Activated gamma-delta T cell treated with Interleukin-2 at 50 U/mL for 16 hours (primary cell): ENCODE measurements at places on chromosomes 6 and 20.

- DNase-seq: no peak
These were observed 8.2 kb downstream of the ZNF318 start for GRCh38 chr6:43361269-43361668.

GRCh38 chr6:110422444-110422822, 7.1 kb upstream of the DDO start:
- no peak for DNase-seq

- DNase-seq: no peak
These were observed 829.4 kb downstream of the EPHA7 start for GRCh38 chr6:92589996-92590395.

GRCh38 chr20:34085544-34086040, 26.5 kb downstream of the EIF2S2 start:
- DNase-seq: no peak

DNA sequence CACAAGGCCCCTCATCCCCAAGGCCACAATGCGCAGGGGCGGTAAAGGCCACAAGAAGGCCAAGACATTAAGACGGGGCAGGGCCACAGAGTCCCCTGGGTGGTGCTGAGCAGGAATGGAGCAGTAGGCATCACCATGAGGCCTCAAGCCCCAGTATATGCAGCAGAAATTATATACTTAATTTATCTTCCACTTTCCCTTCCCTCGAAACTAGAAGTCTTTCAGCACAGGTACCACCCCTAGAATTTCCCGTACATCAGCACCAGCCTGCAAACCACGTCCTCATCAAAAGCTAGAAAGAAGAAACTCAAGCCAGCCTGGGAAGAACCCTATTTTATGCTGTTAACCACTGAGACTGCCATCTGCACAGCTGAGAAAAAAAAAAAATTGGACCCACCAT, 89.4 kb downstream of the PLG start:
- no peak for DNase-seq

GRCh38 chr20:51766994-51767866, 960 bp downstream of the ATP9A start:
- peak; percentile 42 for DNase-seq

- no peak for DNase-seq
These were observed 23.3 kb downstream of the PPARD start for GRCh38 chr6:35365594-35366203.

DNA sequence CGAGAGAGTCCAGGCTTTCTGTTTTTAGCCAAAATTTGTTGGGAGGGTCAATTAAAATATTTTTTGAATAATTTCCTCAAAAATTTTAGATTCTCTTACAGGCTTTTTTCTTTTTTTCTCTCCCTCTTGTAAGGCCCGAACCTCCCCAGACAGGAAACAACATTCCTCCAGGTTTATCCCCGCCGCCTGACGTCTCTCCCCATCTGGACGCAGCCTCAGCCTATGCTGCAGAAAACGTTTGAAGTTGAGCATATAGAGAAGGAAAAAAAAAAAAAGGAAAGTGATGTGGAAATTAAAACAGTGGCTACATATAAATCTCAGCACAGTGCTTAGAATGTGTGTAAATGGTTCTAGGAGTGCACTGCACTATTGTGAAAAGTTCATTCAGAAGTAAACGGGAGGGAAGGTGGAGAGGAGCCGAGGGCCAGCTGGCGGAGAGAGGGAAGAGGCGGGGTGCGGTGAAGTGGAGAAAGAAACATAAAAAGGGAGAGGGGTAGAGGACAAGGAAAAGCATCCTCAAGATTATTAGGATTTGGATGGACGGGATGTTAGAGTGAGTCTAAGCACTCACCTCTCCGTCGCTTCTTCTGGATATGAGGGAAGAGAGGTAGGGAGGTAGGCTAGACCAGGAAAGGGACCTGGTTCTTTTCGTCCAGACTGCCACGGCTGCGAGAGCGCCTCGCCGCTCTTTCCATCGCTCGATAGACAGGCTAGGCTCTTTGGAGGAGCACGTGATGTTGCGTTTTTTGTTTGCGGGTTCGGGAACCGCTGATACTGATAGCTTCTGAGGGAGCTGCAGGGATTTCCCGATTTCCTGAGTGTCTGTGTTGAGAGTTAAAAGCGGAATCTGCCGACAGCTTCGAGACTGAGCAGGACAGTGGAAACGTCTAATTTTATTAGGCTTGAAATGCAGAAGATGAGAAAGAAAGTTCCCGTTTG, 98.7 kb downstream of the TRIM27 start:
- no peak for DNase-seq

GRCh38 chr6:15386756-15387112, 140.9 kb downstream of the JARID2 start:
- no peak for DNase-seq

- no peak for DNase-seq
These were observed 6.8 kb upstream of the MRPS10 start for GRCh38 chr6:42224222-42225028.

DNA sequence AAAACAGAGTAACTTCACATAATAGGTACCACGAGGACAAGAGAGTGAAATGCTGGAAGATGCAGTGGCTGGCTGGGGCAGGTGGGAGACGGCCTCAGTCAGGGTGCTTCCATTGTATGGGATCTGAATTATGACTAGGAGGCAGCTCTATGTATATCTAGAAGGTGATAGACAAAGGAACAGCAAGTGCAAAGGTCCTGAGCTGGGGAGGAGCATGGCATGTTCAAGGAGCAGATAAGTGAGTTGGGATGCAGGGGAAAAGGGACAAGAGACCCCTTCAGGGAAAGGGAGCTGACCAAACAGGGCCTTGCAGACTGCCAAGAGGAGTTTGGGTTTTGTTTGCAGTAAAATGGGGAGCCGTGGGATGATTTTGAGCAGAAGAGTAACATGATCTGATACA, 8.3 kb upstream of the SLC9A8 start:
- no peak for DNase-seq

GRCh38 chr6:8900056-8900455, 464.7 kb upstream of the SLC35B3 start:
- no peak for DNase-seq

DNA sequence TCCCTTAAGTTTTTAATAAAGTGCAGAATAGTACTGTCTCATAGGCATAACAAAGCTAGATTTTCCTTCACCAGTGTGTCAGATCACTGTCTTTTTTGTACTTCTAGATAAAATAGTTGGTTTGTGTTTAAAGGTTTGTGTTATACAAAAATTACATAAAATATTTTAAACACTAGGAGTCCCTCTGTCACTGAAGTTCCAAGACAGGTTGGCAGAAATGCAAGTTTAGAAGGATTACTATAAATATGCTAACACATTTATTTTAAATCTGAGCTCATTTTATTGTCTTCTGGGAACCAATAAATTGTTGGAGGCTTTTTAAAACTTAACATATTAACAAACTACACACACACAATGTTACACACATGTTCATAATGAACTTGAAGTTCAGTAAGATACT, 30.8 kb upstream of the RUNX2 start:
- no peak for DNase-seq

- no peak for DNase-seq
These were observed 111.2 kb upstream of the SUPT3H start for GRCh38 chr6:45488889-45489288.

DNA sequence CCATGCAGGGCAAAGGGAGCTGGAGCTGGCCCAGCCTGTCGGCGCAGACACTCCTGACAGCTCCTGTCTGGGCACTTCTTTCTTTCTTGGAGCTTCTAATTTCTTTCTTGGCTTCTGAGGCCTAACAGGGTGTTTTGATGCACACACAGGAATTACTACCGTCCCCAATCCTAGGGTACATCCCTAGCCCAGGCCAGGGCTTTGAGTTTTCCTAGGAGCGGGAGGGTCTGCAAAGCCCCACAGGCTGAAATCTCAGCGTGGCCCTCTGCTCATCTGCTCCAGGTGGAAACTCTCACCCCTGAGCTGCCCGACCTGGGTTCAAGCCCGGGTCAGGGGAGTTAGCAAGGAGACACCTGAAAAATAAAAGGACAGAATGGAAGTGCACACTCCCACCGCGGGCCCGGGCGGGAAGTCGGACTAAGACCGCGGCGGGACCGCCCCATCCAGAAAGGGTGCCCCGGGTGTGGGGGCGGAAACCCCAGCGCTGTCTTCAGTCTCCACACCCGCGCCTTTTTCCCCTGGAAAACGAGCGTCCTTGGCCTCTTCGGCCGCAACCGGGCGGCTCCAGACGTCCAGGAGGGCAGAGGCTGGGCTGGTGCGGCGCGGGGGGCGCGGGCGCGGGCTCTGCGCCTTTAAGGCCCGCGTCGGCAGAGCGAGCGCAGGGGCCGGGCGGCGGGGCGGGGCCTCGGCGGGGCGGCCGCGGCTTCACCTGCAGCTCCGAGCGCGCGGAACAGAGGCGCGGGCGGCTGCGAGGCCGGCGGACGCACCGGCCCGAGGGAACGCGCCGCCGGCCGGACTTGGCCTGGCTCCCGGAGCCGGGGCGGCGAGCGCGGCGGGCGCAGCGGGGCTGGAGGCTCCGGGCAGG, at the start of gene CDH4:
Gene CDH4 (plus strand): TSS at position 733 of the 865 bp plus-strand sequence.
- no peak for DNase-seq

DNA sequence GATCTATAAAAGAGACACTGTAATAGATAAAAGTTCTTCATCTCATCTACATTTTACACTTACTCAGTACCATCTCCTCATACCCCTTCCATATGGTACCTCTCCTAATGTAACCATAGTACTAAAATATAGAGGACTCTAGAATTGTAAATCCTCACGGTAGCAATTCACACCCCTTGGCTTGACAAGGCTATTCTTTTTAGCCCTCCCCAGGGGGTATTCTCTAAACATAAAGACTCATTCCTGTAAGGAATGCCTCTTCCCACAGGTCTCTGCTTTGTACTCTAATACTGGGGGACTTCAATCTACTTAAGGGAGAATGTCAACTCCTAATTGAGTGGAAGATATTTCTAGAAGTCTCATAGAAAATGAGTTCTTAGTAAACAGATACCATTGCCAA, 85.9 kb downstream of the VIP start:
- DNase-seq: no peak

DNA sequence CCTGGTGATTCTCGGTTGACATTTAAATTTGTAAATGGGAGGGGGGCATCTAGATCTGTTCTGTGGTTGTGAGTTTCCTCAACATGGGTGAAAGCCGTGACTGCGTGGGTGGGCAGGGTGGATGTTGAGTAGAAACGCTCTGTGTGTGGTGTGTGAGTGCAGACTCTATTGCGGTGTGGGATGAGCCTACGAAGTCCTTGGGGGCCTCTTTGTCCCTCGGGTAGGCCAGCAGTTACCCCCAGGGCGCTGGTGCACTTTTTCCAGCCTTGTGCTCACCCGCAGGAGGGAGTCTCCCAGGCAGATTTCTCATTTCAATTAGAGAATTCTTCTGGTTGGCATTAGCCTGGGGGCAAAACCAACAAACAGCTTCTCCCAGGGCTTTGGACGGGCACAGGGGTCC, 10.6 kb downstream of the TOX2 start:
- DNase-seq: peak; percentile 28

DNA sequence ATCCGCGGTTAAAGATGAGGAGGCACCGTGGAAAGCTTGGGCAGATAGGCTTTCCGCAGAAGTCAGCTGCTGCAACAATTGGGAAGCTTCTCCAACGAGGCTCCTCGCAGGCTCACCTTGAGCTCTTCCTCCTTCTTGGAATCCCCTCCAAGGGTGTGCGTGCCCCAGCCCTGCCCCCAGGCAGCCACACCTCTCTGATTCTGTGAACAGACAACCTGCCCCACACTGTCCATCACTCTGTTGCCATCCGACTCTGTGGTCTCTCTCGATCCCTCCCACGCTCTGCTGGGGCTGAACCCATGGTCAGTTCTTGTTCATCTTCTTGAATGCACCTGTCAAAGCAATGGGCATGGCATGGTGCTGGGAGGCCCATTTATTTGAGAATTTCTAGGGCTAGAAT, 31.5 kb downstream of the PACSIN1 start:
- DNase-seq: no peak

- no peak for DNase-seq
These were observed 57.5 kb downstream of the RIN2 start for GRCh38 chr20:19815553-19815991.

DNA sequence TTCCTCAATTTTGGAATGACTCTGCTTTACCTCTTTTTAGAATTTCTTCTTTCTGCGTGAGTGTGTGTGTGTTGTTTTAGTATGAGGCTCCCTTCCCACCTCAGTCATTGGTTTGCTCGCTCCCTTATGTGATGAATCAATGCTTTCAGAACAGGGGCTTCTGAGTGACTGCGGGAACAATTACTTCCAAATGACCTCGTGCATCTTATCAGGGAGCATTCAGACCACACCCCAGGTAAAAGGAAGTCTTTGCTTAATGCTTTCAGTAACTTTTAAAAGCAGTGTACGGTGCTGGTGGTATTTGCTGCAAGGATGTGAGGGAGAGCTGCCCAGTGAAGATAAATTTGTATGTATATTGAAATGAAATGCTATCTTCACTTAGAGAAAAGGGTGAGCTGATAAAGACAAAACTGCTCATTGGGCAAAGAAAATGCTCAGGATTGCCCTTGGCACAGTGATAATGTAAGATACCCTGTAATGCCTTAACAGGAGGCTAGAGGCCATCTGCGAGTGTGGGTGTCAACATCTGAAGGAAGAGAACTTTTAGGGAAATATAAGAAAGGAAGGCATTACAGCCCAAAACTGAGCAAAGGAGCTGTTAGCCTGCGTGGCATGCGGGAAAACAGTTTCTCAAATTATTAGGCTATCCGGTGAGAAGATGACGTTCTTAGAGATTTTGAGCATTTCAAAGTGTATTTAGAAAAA, at the start of gene MLIP:
Gene MLIP (plus strand): TSS at position 103 of the 705 bp plus-strand sequence. CDS start 37 bp downstream, at position 140.
- no peak for DNase-seq

GRCh38 chr6:32427218-32427617, 12.5 kb upstream of the HLA-DRA start:
- DNase-seq: no peak

- DNase-seq: no peak
These were observed 37.8 kb downstream of the ZHX3 start for GRCh38 chr20:41279546-41280225.

- DNase-seq: no peak
These were observed 50.2 kb downstream of the COL12A1 start for GRCh38 chr6:75155631-75156030.
